ENCODE measurements at places on chromosomes 1 and 21.
A peak's percentile ranks its signal among the peaks of the same experiment; 100 is the strongest.

- DNase-seq: no peak
These were observed 48.3 kb upstream of the POFUT2 start for GRCh38 chr21:45335761-45336534.

DNA sequence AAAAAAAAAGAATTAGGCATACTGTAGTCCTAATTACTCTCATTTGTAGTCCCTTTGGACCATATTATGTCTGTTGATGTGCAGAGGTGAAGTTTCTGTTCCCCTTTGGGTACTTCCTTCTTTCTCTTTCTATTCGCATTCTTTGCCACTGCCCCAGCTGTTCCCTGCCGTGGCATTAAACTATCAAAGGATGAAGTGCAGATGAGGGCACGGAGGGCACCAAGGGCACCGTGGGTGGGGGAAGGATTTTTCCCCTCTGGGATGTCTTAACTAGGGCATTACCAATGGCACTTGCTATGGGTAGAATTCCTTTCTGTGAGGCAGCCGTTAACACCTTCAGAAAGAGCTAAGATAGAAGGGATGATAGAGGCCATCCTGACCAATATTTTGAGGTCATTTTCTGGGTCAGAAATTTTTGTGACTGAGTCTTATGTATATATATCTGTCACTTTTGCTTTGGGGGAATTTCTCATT, 4.9 kb upstream of the MAPKAPK2 start:
- DNase-seq: no peak

GRCh38 chr1:20405893-20406604, 80.0 kb downstream of the CAMK2N1 start:
- no peak for DNase-seq

GRCh38 chr1:89552471-89553081, 27.9 kb downstream of the LRRC8B start:
- DNase-seq: peak; percentile 50

- DNase-seq: no peak
These were observed 19.9 kb upstream of the IFNGR2 start for GRCh38 chr21:33383056-33383888.

- DNase-seq: no peak
These were observed 646.0 kb upstream of the TMPRSS15 start for GRCh38 chr21:19049567-19049966.

- no peak for DNase-seq
These were observed 241.8 kb upstream of the KIAA0040 start for GRCh38 chr1:175434283-175434860.

DNA sequence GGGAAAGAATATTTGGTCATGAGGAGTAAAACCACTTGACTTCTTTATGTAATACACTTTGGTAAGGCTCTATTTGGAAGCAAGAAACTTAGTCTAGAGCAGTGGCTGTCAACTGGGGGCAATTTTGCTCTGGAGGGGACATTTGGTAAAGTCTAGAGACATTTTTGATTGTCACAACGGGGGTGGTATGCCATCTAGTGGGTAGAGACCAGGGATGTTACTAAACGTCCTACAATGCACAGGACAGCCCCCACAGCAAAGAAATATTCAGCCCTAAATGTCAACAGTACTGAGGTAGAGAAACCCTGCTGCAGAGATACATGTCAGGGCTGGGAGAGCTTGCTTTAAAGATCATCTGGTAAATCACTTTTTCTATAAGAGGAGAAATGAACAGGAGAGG, 13.5 kb downstream of the FUCA1 start:
- DNase-seq: no peak

GRCh38 chr1:186282466-186282865, 92.6 kb downstream of the TPR start:
- no peak for DNase-seq

- DNase-seq: peak; percentile 90
These were observed 45.7 kb upstream of the CACYBP start for GRCh38 chr1:174954073-174954460.

DNA sequence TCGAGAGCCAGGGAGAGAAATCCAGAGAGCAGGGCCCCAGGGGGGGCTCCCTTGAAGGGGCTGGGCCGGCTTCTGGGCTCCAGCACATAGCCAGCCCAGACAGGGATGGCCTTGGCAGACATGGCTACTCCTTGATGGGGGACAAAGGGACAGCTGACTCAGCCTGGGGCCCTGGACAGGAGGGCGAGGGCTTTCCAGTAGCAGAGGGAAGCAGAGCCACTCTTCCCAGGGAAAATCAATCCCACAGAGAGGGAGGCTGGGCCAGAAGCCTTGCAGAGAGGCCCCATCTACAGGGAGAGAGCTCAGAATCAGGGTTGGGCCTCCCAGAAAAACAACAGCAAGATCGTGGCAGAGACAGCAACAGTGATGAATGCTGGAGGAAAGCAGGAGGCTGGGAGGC, 15.6 kb downstream of the IGFN1 start:
- DNase-seq: no peak

GRCh38 chr1:223319398-223319797, 44.6 kb downstream of the SUSD4 start:
- no peak for DNase-seq

- DNase-seq: no peak
These were observed 143.6 kb downstream of the LRRC7 start for GRCh38 chr1:69711190-69711930.

- DNase-seq: no peak
These were observed 19.4 kb downstream of the JAK1 start for GRCh38 chr1:64946916-64947315.

DNA sequence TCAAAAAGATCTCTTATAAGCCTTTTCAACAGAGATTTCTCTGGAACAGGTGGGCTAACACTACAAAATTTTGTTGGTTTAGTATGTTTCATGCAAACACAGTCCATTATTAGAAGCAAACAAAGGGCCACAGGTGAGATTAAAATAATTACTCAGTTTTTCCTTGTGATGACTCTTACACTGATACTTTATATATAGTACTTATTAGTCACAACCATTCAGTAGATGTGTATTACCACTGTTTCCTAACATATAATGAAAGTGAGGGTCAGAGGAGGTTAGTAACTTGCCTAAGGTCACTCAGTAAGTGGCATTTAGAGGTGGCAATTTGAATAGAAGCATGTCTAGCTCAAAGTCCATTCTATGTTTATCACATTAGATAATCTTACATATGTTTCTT, 44.2 kb downstream of the CYYR1 start:
- DNase-seq: no peak

GRCh38 chr1:232940262-232940661, 10.1 kb upstream of the NTPCR start:
- no peak for DNase-seq

- no peak for DNase-seq
These were observed 639.7 kb downstream of the LMO4 start for GRCh38 chr1:87968197-87968955.

GRCh38 chr1:243346468-243346867, 90.6 kb downstream of the SDCCAG8 start:
- no peak for DNase-seq

DNA sequence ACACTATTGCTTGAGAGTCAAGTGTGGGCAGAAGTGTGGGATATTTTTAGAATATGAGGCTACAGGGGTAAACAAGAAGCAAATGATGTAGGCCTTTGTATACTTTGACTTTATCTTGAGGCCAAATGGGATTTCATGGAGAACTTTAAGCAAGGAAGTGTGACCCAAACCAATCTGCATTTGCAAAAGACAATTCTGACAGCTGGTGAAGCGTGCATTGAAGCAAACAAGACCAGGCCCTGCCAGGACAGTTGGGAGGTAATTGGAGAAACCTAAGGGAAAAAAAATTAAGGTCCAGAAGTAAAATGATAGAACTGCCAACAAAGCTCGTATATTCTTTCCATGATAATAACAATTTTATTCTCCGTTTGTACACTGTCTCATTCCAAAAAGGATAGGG, 168.3 kb downstream of the TM2D1 start:
- no peak for DNase-seq

DNA sequence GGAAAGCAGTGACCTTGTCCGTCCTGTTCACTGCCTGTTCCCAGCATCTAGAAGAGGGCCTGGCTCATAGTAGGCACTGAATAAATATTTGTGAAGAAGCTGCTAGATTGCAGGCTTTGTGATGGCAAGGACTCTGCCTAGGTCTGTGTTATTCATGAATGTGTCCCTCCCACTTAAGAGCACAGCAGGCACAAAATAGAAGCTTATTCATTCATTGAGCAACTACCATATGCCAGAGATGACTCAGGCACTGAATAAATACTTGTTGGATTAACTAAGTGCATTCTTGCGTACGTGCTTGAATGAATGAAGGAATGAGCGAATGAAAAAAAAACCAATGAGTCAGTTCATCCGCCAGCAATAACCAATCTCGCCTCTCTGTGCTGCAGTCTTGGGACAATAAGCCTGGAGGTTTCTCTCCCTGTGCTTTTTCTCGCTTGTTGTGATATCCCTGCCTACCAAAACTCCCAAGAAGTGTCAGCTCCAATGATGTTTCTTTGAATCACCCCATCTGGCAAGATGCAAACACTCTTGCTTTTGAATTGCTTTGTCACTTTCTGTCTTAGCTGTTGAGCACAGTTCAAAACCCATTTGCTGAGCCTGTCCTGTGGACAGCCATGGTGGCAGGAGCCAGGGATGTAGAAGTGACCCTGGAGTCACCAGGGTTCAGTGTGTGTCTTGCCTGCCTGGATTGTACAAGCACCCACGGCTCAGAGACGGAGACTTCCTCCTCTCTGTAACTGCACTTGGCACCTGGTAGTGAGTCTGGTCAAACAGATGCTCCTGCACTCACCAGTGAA, 143.9 kb downstream of the KAZN start:
- no peak for DNase-seq

DNA sequence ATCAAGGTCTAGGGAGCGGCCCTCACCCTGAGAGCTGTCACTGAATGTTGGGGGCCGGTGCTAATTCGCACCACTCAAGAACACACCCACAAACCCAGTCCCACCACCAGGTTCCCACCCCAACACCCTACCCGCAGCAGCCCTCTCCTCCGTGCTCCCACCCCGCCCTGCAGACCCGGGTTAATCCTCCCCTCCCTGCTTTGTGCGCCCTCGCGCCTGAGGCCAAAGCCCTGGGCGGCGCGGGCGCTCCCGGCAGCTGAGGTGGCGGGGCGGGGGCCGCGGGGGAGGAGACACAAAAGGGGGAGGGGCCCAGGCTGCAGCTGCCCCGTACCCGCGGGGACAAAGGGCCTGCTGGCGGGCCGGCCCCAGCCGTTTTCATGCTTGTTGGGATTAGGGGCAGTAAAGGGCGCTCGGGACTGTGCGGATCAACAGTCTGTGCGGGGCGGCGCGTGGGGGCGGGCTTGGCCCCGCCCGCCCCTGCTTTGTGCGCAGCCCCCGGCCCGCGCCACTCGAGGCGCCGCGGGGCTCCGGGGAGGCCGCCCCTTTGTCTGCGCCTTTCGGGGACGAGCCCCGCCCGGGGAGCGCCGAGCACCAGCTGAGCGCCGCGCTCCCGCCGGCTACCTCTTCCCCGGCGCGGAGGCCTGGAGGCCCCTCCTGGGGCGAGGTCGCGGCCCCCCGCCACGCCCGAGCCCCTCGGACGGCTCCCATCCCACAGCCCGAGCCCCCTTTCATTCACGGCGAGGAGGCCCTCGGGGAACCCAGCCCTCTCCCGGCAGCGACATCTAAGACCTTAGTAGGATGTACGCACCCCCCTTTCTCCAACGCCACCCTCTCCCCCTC, 10.9 kb downstream of the C1orf216 start:
- DNase-seq: peak; percentile 79

DNA sequence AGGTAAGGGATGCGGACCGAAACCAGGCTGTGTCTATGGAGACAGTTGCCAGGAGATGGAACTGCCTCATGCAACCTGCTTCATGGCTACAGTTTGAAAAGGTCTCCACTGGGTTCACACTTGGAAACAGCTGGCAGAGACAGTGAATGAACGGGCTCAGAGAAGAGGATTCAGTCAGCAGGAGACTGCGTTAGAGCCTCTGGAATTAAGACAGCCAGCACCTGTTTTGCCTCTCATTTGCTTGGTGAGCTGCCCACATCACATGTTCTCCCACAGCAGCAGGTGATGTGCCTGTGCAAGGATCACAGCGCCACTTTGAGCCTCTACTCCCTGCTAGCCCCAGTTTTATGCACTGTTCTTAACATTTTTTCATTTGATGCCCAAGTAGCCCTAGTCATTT, 321.0 kb downstream of the PLPP3 start:
- DNase-seq: peak; percentile 22

DNA sequence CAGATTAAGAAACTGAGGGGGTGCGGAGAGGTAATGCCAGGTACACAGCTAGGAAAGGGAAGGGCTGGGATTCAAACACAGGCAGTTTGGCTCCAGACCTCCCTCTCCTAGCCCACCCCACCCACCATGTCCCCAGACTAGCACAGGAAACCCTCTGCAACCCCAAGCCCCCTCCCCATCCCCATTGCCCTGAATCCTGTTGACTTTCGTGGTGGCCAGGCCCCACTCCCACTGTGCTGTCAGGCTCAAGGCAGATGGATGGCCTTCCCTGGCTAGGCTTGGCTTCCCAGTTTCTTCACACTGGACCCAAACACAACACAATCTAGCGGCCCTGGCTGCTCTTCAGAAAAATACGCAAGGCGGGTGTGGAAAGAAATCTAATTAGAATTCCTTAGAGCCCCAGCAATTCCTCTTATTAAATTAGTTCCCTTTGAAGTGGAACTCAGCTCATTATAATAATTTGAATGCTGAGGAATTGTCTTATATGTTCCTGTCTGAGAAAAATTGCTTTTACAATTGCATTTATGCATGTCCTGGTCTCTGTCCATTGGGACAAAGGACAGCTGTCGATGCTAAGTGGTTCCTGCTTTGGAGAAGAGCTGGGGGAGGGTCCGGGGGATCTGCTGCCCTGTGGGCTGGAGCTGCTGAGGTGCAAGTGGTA, 97.4 kb downstream of the SYF2 start:
- DNase-seq: no peak

DNA sequence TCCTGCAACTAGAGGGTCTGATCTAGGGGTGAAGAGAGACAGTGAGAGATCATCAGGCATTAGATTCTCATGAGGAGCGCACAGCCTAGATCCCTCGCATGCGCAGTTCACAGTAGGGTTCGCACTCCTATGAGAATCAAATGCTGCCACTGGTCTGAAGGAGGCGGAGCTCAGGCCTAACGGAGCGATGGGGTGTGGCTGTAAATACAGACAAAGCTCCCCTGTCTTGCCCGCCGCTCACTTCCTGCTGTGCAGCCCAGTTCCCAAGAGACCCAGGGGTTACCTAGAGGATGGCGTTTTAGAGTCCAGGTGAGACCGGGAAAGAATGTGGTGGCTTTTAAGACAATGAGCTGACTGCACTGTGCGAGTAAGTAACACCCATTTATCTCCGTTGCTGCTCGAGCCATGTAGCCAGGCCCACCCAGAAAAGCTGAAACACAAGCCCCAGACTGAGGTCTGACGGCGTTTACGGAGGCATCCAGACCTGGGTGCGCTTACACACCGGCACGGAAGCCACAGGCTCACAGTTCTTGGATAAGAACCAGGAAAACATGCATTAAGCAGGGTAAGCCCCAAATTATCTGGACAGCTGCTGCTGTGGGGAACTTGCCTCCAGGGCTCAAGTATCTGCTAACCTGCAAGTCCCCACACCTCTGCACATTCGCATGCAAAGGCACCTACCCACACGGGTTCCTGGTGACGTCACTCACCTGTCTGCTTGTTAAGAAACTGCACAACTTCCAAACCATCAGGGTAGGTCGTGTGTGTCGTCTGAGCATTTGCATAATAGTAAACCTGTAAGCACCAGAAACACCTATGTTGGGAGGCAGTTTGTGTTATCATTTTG, 12.5 kb downstream of the TCP10L start:
- peak; percentile 80 for DNase-seq

GRCh38 chr1:67952071-67952470, 98.4 kb downstream of the DIRAS3 start:
- DNase-seq: no peak

GRCh38 chr1:84223751-84224432, 77.6 kb upstream of the SAMD13 start:
- DNase-seq: no peak

- no peak for DNase-seq
These were observed 78.6 kb downstream of the TIAM1 start for GRCh38 chr21:31265366-31266013.

GRCh38 chr1:42680921-42681683, 1.1 kb upstream of the YBX1 start:
- DNase-seq: peak; percentile 58

All from NCI-H1105 treated with DMSO at 0.1 percent for 48 hours (cell line).